Activated CD4-positive, alpha-beta T cell treated with anti-CD3 and anti-CD28 coated beads, Interleukin-10, Interleukin-2, amounts not matched to agents 100 ng/mL and 50 ng/mL, durations not matched to agents 16 hours and 8 hours (primary cell): ENCODE measurements at places on chromosomes 16 and 17.
A peak's percentile ranks its signal among the peaks of the same experiment; 100 is the strongest.

DNA sequence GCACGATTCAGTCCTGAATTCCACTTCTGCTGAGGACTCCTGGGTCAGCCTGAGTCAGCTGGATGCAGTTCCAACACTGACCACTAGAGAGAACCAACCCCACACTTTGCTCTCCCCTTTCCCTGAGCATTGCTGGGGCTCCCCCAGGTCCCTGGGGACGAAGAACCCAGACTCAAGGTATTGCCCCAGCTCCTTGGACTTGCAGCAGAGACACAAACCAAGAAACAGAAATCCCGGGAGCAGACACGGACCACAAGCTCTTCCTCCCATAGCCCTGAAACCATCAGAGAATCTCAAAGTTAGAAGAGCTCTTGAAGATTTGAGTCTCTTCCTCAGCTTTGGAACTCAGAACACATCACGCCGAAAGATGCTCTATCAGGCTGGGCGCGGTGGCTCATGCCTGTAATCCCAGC is 678 bp upstream of the GH1 start:
- DNase-seq = peak; percentile 78

- peak; percentile 62 for DNase-seq
These were observed 44.3 kb downstream of the SOCS3 start for GRCh38 chr17:78315355-78316114.

GRCh38 chr16:90077757-90078578 is 837 bp upstream of the PRDM7 start:
- peak; percentile 57 for DNase-seq

GRCh38 chr16:56226187-56226586 is 34.9 kb downstream of the GNAO1 start:
- no peak for DNase-seq

DNA sequence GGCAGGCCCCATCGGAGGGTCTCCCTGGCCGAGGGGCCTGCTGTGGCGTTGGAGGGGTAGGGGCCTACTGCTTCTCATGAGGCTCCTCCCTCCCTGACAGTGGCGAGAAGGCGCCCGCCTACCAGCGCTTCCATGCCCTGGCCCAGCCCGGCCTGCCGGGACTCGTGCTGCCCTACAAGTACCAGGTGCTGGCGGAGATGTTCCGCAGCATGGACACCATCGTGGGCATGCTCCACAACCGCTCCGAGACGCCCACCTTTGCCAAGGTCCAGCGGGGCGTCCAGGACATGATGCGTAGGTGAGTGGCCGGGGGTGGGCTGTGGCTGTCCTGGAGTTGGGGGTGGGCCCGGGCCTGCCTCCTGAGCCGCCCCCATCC is 1.7 kb downstream of the CDT1 start:
- no peak for DNase-seq

- DNase-seq = no peak
These were observed 29.6 kb downstream of the NFAT5 start for GRCh38 chr16:69595127-69596036.

DNA sequence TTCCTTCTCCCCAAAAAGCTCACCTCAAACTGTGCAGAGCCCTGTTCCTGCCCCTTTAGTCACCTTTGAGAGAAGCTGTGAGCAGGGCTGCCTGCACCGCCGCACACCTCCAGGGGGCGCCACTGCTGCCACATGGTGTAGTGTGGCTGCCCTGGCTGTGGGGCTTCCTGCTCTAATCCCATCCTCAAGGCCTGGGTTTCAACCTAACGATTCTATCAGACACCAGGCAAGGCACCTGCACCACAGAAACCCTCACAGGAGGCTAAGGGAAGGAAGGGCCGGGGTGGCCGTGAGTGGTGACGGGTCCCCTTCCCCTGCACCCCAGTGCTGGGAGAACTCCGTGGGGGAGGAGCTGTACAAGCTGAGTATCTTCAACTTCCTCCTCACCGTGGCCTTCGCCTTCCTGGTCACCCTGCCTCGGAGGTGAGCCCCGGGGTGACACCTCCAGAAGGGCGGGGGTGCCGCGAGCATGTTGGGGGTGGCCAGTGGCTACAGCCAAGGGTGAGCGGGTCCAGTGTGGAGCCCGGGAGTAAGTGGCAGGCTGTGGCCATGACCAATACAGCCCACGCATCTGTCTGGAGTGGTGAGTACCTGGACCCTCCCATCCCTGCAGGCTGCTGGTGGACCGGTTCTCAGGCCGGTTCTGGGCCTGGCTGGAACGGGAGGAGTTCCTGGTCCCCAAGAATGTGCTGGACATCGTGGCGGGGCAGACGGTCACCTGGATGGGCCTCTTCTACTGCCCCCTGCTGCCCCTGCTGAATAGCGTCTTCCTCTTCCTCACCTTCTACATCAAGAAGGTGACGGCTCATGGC is 7.0 kb downstream of the TMC8 start:
- DNase-seq = peak; percentile 70

- DNase-seq = no peak
These were observed 11.4 kb downstream of the C16orf95 start for GRCh38 chr16:87305505-87306391.

DNA sequence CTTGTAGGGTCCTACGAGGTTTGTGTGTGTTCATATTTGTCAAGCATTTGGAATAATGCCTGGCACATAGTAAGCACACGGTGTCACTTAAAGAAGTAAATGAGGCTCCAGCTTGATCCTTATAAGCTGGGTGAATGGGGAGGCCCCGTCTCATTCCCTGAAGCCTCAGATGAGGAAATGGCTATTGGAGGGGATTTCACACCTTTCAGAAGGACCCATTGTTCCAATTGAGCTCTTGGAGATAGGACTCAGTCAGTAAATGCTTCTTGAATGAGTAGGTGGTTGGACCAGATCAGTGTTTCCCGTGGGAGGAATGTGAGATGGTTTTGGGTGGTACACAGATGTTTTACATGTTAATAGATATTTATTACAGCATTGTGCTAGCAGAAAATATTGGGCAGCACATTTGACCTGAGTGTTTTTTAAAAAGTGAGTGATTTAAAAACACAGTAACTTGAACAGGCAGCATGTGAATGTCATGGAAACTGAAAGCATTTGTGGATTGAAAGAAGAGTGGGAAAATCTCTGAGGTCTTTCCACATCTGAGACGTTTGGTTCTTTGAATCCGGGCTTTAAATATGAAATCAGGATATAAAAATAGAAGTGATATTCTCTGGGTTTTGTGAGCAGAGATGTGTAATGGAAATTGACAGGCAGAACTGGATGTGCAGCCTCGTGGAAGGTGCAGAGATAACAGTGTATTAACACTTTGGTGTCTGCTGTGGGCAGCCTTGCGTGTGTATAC is 36.4 kb upstream of the ARHGAP17 start:
- peak; percentile 41 for DNase-seq

GRCh38 chr17:59327981-59328290 is 3.5 kb upstream of the YPEL2 start:
- DNase-seq = no peak

GRCh38 chr17:54608634-54609155 is 292.0 kb upstream of the TOM1L1 start:
- no peak for DNase-seq

DNA sequence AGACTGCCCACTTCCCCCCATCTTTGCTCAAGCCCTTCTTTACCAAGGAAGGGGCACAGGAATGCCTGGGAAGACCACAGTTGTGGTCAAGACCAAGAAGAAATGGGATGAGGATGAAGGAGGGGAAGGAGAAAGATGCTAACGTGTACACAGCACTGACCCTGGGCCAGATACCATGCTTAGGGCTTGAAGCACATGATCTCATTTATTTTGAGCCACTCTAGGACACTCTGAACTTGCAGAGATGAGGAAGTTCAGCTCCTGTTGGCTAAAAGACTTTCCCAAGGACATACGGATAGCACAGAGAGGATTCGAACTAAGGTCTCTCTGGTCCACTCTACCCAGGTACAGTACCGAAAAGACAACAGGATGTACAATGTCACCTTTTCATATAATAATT is 42.6 kb downstream of the PIK3R5 start:
- DNase-seq = no peak

DNA sequence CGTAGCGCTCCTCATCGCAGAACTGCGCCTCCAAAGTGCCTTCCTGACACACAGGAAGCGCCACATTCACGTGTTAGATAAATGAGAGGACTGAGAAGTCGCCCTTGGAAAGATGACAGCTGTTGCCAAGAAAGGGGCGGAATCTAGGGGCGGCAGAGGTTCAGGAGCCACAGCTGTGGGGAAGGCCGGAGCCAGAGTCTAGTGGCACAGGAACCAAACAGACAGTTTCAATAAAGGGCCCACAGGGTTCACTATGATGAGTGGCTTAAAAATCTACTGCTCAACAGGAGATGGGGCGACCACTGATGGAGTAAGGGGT is 4.7 kb downstream of the FLCN start:
- no peak for DNase-seq

DNA sequence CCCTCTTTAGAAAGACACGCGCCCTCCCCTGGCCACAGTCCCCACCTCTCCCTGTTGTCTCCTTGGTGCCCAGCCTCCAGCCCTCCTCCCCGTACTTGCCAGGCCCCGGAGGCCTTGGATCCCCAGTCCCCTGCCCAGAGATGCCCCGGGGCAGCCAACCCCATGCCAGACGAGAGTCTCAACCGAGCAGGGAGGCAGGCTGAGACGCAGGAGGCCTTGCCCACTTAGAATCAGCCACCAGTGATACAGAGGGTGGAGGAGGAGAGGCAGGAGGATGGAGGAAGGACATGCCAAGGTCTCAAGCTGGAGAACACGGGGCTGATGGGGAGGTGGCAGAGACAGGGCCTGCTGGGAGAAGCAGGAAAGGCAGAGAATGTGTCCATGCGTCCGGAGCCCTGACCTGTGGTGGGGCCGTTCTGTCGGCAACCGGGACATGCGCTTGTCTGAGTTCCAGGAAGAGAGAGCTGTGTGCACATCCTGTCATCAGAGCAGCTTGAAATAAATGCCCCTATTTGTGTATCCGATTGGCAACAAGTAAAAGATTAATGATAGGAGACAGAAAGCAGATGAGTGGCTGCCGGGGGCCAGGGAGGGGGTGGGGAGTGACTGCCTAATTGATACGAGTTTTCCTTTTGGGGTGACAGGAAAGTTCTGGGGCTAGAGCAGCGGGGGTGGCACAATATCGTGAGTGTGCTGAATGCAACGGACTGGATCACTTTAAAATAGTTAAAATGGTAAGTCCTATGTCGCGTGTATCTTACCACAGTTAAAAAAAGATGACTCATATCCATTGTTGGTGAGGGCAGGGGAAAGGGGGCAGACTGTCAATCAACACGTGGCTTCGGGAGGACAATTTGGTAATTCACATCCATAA is 44.7 kb upstream of the MEAK7 start:
- DNase-seq = peak; percentile 79

DNA sequence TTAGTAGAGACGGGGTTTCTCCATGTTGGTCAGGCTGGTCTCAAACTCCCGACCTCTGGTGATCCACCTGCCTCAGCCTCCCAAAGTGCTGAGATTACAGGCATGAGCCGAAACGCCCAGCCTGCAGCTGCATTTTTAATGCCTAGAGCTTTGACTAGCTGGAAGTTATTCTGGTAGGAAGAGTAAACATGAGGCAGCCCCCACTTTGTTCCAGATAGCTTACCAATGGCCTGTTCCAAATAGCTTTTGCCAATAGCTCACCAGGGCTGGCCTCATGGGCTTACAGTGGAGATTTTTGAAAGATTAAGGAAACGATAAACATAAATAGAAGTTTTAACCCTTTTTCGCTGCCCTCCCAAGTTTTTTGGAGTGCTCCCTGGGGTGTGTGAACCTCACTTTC is 9.8 kb downstream of the TRPV2 start:
- DNase-seq = no peak

DNA sequence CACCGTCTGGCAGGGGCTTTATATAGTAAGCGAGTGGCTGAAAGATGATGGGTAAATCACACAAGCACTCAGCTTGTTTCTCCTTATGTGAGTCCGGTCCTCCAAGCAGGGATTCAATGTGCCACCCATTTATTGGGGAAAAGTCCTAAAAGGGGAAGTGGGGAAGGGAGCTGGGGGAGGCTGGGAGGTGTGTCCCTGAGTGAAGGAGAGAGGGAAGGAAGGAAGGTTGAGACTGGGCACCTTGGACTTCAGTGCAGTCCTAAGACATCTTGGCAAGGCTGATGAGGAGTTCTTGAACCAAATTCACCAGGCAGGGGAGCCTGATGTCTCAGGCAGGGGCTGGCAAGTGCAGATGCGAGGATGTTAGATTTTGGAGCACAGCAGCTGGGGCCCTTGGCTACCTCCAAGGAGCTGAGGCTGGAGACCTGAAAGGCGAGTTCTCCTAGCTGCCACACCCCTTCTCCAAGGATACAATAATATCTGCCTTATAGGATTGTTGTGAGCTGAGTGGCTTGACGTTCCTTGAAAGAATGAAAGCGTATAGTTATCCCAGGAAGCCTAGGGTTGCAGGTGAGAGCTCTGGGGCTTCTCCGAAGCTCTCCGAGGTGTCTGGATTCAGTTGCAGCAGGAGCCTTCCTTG is 23.0 kb upstream of the CYLD start:
- DNase-seq = no peak

GRCh38 chr16:50146479-50147435 is 6.3 kb upstream of the TENT4B start:
- DNase-seq = no peak

DNA sequence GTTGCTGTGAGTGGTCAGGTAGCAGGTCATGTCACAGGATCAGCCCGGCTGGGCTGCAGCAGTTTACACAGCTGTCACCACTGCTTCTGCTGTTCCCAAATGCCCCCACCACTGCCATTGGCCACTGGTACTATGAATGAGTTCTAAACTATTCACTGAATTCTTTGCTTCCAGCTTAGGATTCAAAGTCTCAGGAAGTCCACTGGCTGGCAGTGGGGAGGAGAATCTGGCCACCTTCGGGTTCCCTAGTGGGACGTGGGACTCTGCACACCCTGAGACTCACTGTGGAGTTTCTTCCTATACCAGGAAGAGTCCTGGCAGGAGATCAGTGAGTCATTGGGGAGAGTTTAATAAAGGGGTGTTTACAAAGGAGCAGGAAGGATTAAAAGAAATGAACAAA is 6.9 kb downstream of the MT1X start:
- no peak for DNase-seq

DNA sequence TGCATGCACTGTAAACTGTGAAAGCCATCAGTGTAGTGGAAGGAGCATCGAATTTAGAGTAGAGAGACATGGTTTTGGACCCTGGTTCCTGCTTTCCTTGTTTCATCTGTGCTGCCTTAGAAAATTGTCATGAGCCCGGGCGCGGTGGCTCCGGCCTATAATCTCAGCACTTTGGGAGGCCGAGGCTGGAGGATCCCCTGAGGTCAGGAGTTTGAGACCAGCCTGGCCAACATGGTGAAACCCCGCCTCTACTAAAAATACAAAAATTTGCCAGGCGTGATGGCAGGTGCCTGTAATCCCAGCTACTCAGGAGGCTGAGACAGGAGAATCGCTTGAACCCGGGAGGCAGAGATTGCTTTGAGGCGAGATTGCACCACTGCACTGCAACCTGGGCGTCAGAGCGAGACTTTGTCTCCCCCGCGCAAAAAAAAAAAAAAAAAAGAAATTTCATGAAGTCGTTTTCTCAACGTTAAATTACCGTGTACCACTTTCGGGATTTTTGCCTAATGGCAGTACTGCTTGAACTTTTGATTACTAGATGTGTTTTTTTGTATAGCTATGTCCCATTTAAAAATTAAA is 912 bp downstream of the COQ7 start:
- no peak for DNase-seq
